Fibroblast of skin of left quadriceps (primary cell): ENCODE measurements at places on chromosomes 7 and 10.

DNA sequence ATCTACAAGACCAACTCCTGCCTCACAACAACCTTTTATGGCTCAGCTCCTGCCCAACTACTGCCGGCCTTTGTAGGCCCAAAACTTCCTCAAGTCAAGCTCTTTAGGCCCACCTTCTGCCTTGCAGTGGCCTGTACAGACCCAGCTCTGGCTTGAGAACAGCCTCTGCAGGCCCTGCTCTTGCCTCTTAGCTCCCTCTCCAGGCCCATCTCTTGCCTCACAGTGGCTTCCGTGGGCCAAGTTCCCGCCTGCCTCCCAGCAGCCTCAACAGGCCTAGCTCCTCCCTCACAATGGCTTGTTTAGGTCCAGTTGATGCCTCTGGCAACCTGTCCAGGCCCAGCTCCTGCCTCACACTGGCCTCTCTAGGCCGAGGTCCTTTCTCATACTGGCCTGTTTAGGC, 32.4 kb upstream of the VKORC1L1 start:
- no peak for DNase-seq

- no peak for DNase-seq
These were observed 675.4 kb upstream of the AUTS2 start for GRCh38 chr7:68922850-68923249.

GRCh38 chr7:56174875-56175760, 58.9 kb upstream of the NUPR2 start:
- no peak for DNase-seq

- no peak for DNase-seq
These were observed 1.2 kb downstream of the TSPAN12 start for GRCh38 chr7:120856621-120857352.

DNA sequence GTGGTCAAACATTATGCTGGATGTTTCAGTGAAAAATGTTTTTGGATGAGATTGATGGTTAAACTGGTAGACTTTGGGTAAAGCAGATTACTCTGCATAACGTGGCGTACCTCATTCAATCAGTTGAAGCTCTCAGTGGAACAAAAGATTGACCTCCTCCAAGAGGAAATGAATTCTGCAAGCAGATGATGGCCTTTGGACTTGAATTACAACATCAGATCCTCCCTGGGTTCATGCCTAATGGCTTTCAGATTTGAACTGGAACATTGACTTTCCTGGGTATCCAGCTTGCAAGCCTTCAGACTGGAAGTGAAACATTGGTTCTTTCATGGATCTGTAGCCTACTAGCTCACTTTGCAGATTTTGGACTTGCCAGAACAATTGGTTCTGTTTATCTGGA, 169.3 kb upstream of the MALRD1 start:
- DNase-seq: no peak

DNA sequence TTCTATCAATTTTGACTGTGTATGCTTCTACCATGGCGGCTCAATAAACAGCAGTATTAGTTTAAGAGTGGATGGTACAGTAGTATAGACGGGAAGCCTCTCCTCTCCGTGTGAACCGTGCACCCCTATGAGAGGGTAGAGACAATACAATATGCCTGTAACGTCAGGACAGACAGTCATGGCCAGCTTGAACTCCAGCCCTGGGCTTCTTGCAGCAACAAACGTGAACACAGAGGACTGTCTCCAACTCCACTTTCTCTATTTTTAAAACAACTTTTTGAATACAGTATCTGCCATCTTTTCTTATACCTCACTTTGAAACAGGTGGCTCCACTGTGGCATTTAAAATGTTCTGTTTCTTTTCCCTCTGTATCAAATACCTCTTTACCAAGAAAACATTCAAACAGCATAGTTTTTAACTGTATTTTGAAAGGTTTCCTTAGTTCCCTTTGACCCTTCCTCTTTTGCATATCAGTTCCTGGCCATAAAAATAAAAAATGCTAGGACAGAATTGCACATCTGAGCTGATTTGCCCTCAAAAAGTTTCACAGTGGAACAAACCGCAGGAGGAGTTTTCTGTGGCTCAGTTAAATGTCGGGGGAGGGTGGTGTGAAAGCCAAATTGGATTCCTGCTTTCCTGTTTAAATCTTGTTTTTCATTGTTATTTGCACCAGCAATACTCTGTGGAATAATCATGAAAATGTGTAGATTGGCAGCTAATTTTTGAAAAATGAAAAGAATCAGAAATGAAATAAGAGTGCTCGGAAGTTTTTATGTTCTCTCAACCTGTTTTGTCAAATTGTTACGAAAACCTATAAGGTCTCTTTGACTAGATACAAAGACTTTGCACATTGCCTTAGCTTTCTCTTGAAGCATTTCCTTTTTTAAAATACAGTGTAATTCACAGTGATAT, 8.0 kb downstream of the IKZF1 start:
- DNase-seq: no peak

GRCh38 chr7:65448816-65449504, 75.3 kb downstream of the ZNF92 start:
- DNase-seq: peak; percentile 31
